Left lobe of liver (tissue), 2 donors: ENCODE measurements at places on chromosomes 6 and 20.

DNA sequence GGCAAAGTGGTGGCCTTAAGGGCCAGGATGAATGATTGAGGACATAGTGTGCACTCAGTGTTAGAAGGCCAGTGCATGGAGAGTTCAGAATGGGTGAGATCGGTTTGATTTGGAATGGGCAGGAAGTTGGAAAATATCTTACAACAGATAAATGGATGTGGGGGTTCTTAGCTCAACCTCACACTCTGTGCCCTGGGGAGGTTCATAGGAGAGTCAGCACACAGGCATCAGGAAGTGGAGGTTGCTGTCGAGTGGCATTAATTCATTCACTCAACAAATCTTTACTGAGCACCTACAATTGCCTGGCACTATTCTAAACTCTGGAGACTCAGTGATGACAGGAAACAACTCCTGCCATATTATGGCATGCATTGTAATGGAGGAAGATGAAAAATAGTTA, 313.7 kb upstream of the SUPT3H start:
- no peak for DNase-seq

DNA sequence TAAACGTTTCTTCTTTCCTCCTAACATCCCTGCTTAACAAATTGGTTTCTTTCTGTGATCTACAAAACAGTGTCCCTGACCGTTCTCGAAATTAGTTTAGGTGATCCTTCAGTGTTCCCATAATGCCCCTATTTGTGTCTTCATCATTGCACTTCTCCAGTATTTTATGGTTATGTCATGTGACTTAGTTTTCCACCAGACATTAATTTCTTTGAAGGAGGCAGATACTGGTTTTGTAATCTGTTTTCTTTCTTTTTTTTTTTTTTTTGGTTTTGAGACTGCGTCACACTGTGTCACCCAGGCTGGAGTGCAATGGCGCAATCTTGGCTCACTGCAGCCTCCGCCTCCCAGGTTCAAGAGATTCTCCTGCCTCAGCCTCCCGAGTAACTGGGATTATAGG, 49.2 kb downstream of the FAM217A start:
- no peak for DNase-seq

DNA sequence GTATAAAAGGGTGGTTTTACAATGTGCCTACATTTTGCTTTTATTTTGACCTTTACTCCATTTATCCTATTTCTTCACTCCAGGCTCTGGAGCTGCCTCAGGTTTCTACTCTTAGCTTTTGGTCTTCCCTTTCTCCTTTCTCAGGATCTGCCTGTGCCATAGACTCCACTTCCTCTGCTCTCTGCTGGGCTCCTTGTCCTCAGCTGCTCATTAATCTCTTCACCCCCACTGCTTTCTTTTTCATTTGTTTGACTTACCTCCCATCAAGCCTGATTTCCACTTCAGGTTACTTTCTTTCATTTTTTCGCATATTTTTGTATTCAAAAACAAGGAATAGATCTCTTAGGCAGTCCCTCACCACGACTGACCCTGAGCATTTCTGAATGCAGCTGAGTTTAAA, 106.8 kb downstream of the COL19A1 start:
- DNase-seq = no peak

DNA sequence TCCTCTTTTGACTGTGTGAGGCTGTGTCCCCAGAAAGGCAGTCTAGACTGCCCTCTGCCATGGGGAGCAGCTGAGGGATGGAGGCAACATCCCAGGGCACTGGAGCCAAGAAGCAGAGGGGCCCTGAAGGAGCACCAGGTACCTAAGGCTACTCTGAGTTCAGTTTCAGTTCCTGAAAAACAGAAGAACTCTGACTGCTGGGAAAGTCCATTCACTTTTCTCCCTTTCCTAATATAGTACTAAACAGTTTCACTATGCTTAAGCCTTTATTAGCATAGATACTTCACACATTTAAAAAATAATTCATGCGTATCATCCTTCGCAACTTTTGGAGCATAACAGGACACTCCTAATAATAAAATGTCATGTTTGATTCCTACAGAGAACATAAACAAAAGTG, 130.0 kb downstream of the FOXC1 start:
- no peak for DNase-seq

DNA sequence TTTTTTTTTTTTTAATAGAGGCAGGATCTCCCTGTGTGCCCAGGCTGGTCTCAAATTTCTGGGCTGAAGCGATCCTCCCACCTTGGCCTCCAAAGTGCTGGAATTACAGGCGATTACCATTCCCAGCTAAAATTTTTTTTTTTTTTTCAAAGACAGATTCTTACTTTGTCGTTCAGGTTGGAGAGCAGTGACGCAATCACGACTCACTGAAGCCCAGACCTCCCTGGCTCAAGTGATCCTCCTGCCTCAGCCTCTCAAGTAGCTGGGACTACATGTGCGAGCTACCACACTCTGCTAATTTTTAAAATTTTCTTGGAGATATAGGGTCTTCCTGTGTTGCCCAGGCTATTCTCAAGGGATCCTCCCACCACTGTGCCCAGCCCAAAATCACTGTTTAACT, 58.0 kb upstream of the MYO6 start:
- no peak for DNase-seq

- DNase-seq = peak; percentile 67
Observed at GRCh38 chr6:99588618-99589289, 17.9 kb upstream of the PRDM13 start.

GRCh38 chr6:40290816-40291215, 296.3 kb downstream of the LRFN2 start:
- no peak for DNase-seq

- DNase-seq = no peak
Observed at GRCh38 chr6:36926708-36927513, 27.6 kb upstream of the PI16 start.

- no peak for DNase-seq
Observed at GRCh38 chr6:138680085-138680484, 93.5 kb upstream of the CCDC28A start.

- no peak for DNase-seq
Observed at GRCh38 chr6:70241991-70242420, 60.9 kb downstream of the COL9A1 start.

DNA sequence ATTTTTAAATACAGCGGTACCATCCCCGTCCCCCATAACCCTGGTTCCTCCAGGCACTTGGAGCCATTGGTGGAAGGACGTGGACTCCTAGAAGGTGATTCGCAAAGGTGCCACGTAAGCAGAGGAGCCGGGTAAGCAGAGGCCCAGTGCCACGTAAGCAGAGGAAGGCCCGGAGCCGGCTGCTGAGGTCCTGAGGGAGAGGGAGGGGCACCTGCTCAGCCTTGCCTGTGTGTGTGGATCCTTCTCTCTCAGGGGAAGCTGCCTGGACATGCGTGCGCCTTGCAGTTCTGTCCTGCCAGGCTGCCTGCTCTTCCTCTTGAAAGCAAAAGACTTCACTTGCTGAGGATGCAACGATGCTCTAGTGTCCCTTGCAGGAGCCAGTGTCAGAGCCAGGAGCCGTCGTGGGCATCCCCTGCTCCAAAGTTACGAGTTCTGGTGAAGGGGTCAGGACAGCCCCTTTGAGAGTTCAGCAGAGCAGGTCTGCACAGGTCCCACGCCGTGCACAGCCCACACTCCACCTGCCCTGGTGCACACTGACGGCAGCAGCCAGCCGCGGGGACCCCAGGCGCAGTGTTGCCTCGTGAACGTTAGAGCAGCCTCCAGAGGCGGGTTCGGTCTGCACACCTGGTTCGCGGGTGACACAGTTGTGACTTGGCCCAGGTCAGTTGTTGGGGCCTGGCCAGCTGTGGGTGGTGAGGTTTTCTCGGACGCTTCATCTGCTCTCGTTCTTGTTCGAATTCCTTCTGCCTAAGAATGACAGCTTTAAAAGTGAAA, 1.9 kb upstream of the NKAIN4 start:
- DNase-seq = no peak

GRCh38 chr6:29764422-29765196, 41.4 kb downstream of the HLA-F start:
- no peak for DNase-seq

DNA sequence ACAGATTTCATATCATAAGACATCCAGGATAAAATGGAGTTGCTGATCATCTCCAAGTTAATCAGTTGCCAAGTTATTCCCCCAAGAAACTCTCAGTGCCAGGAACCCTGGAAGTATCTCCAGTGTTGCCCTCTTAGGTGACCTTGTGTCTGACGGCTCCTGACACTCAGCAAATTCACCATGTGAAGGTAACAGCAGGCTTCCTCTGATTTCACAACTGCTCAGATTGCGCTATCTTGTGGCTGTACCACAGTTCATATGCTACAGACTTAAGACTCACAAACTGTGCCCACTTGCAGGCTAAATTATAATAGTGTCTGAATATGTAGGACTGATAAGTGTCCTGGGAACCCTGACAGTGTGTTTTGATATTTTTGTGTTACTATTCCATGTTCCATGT, 186.6 kb upstream of the OPRM1 start:
- DNase-seq = no peak

DNA sequence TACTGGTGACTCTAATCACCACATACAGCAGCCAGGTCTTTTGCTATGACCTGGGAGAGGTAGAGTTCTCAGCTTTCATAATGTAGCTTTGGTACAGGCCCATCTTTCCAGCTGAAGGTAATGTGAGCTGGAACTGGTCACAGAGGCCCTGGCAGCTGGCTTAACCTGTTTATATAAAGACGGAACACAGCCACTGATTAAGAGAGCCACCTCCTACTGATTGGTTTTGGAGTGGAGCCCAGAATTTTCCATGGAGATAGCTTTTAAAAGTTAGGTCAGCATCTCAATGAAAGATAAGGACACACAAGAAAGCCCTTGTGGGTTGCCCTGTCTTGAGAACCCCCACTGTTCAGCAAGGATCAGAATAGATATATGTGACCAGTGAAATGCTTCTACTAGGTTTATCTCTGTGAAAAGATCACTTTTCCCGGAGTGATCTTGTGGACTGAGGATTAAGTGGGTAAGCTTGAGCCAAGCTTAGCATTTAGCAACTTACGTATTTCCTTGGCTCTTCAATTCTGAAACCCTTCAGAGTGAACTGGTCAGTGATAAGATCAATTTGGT, 213.7 kb upstream of the CITED2 start:
- DNase-seq = peak; percentile 49

DNA sequence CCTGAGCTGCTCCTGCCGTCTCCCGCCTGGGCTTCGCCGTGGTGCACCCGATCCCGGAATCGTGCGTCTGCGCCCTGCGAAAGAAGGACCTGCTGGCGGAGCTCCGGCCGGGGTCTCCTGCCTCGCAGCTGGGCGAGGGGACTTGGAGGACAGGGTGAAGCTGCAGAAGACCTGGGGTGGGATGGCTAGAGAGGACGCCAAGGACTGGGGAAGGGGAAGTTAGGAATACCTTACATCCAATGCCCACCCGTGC, 150.2 kb downstream of the PRL start:
- DNase-seq = no peak

- no peak for DNase-seq
Observed at GRCh38 chr6:108850669-108851465, 2.6 kb downstream of the ARMC2 start.

- no peak for DNase-seq
Observed at GRCh38 chr20:37413023-37413334, 67.0 kb downstream of the SRC start.

DNA sequence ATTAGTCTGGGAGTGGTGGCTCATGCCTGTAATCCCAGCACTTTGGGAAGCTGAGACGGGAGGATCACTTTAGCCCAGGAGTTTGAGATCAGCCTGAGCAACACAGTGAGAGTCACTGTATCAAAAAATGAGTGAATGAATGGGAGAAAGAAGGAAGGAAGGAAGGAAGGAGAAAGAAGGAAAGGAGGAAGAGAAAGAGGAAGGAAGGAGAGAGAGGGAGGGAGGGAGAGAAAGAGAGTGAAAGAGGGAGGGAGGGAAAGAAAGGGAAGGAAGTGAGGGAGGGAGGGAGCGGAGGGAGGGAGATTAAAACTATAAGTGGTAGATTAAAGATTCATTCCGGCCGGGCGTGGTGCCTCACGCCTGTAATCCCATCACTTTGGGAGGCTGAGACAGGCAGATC, 28.9 kb upstream of the RREB1 start:
- no peak for DNase-seq

DNA sequence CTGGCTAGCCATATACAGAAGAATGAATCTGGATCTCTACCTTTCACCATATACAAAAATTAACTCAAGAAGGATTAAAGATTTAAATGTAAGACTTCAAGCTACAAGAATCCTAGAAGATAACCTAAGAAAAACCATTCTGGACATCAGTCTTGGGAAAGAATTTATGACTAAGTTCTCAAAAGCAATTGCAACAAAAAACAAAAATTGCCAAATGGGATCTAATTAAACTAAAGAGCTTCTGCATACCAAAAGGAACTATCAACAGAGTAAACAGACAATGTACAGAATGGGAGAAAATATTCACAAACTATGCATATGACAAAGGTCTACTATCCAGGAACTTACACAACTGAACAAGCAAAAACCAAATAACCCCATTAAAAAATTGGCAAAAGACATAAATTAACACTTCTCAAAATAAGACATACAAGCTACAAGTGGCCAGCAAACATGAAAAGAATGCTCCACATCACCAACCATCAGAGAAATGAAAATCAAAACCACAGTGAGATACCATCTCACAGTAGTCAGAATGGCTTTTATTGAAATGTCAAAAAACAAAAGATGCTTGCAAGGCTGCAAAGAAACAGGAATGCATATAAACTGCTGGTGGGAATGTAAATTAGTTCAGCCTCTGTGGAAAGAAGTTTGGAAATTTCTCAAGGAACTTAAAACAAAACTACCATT, 66.8 kb upstream of the RSPO3 start:
- DNase-seq = no peak

- DNase-seq = no peak
Observed at GRCh38 chr6:160765412-160765811, 63.4 kb downstream of the PLG start.

DNA sequence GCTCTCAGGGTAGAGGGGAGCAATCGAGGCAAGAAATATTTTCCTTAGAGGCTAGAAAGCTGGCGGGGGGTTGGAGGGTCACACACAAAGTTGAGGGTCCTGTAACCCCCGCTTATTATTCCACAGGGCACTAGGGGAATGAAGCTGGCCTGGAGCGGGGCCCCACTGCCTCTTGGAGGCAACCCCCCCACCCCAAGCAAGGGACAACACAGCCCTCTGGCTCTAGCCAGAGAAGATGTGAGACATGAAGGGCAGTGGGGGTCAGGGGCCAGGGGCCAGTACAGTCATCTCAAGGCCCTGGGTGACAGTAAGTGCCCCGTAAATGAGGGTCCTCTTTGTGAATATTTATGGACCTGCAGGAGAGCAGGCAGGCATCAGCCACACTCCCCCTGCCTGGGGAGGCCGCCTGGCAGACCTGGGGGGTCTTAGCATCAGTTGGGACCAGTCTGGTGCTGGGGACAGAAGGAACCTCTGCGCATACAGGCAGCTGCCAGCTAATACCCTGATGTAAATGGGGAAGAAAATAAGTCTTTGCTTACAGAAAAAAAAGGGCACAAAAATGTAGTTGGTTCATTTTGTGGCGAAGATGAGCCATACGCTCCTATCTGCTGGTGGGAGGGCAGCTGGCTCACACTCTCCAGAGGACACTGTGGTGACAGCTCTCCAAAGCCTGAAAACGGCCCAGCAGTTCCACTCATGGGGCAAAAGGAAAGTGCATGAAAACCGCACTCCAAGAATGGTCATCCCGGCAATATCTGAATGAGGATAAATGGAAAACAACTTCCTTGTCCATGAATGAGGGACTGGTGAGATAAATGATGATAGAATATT, 21.9 kb downstream of the SPATA2 start:
- no peak for DNase-seq
